ENCODE measurements at places on chromosomes 7 and 10.

DNA sequence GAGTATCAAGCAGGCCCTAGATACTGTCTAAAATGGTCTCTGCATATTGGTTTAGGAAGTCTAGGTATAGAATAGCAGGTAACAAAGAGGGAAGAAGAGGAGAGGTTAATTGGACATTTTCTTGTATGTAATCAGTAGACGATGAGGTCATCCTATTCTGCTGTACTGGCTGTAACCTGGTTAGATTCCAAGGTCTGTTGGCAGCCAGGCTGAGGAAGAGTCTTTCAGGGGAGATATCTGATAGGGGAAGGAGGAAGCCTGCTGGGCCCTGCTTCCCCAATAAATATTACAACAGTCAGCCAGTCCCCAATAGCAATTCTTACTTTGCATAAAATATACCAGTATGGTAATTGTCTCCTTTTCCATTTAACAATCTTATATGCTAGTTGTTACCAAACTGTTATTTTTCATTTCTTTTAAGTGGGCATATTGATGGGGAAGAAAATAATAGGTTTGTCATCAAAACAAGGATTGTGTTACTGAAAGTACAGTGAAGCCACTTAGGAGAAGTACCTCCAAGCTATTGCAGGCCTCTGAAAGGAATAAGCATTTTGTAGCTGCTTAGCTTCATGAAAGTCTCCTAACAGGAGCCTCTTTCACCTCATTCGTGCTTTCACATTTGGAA lies 186.4 kb downstream of the LRRC4 start:
- DNase-seq: no peak

- no peak for DNase-seq
Measured at GRCh38 chr10:72695496-72695895, 3.6 kb downstream of the MCU start.

- no peak for DNase-seq
Measured at GRCh38 chr10:118994321-118994720, 35.2 kb upstream of the NANOS1 start.

DNA sequence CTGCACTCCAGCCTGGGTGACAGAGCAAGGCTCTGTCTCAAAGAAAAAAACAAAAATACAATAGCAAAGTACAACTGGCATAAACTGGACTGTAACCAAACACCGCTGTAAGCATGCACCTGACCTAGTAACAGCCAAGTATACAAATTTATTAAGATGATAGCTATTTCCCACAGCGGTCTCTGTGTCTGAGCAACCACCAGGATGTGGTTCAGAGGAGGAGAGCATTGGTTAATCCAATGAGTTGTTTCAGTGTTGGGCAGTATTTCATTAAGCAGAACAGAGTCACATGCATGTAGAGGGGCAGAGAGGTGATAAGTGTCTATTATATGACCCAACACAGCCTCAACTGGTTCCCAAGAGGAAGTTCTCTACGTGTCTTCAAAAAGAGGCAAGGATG lies 4.0 kb downstream of the SLC16A12 start:
- DNase-seq: no peak

- DNase-seq: no peak
Measured at GRCh38 chr7:33108554-33109004, 625 bp downstream of the RP9 start.

DNA sequence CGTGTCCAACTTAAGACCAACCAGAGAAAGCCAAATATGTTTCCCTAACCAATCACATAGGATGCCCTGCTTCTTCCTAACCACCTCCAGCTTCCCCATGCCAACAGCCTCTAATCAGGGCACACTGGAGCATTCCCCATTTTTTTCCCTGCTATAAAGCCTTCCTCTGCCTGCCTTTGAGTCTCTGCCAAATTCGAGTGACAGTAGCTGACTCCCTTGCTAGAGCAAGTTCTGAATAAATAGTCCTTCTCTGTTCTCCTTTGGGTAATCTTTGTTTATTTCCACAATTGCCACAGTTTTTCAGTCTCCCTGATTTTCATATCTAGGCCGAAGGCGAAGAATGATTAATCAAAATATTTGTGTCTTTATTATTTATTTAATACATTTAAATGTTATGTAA lies 96.7 kb downstream of the ANLN start:
- DNase-seq: no peak

DNA sequence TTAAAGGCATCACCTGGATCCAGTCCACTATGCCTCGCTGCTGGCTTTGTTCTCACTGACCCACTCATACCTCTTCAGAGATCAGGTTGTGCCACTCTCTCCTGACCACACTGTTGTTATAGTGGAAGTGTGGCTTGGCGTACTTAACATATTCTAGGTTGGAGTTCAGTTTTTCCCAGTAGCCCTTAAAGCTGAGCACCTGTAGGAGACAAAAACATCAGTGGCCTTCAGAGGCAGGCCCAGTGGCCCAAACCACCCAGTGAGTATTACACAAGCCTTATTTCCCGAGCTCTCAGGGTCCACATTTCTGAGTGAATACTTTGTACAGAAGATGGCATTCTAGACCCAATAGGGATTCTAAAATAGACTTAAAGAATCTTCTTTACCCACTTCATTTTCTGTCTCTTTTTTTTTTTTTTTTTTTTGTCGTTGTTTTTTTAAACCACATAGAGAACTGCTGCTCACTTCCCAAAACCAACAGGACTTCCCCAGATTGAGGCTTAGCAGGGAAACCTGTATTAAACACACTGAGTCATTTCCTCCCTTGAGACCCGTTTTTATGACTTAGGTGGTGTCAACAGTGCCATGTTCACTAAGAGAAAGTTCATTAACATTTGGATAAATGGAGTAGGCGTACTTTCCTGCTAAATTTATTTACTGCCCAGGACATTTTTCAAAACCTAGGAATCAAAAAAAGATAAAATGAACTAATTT lies 85.8 kb downstream of the GSAP start:
- DNase-seq: no peak

DNA sequence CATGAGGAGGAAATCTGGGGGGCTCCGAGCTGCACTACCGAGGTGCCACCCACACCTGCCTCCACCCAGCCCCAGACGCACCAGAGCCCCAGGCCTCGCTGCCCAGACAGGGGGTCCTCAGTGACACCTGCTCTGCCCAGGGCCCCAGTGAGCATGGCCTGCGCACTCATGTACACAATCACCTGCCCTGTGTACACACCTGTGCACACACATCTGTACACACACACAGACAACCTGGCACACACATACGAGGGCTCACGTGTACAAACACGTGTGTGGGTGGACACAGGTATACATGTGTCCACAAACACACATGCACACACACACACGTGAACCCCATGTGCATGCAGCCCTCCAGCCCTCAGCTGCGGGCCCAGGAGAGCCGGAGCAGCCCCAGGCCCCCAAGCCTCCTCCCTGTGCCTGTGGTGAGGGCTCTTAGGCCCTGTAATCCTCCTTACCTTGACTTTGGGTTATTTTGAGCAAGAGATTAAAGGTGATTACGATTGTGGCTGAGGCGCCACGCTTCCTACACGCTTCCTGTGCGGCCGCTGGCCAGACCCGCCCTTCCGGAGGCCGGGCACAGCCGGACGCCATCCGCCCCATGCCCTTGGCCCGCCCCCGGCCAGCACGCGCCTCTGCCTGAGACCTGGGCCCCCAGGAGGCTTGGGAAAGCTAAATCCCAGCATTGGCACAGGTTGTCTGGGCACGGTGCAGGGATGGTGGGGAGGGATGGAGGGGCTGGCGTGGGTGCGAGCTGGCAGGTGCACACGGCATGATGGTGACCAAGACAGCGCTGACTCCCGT lies 71.9 kb downstream of the ELFN1 start:
- DNase-seq: no peak

GRCh38 chr10:87661861-87662785 lies 2.4 kb downstream of the PAPSS2 start:
- no peak for DNase-seq

DNA sequence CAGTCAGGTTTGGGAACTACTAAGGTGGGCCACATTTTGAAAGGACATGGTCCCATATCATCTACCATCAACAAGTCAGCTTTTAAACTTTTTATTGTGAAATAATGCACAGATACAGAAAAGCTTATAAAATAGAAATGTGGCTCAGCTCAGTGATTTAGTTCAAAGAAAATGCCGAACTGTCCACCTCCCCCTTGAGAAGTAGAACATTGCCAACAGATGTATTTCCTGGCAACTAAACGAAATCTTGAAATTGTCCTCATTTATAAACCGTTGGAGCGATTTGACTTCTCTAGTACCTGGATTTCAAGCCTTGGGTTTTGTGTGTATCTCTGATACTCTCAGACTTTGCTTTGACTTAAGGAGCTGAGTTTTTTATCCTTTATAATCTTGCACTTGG lies 32.7 kb upstream of the SMNDC1 start:
- no peak for DNase-seq

DNA sequence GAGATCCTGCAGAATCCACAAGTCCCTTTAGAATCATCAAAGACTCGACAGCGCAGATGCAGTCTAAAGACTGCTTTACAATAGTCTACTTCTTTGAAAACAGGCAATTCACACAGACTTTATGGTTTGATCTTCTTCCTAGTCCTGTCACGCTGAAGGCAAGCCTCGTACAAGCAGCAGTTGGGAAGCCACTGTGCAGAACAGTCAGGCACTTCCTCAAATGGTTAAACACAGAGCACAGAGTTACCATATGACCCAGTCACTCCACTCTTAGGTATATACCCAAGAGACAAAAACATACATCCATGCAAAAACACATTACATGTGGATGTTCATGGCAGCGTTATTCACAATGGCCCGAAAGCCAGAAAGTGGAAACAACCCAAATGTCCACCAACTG lies 41.4 kb downstream of the LRRC20 start:
- DNase-seq: no peak

- no peak for DNase-seq
Measured at GRCh38 chr7:142471820-142472219, 214.0 kb upstream of the PRSS58 start.

- DNase-seq: no peak
Measured at GRCh38 chr7:10245406-10245805, 728.3 kb upstream of the PHF14 start.

DNA sequence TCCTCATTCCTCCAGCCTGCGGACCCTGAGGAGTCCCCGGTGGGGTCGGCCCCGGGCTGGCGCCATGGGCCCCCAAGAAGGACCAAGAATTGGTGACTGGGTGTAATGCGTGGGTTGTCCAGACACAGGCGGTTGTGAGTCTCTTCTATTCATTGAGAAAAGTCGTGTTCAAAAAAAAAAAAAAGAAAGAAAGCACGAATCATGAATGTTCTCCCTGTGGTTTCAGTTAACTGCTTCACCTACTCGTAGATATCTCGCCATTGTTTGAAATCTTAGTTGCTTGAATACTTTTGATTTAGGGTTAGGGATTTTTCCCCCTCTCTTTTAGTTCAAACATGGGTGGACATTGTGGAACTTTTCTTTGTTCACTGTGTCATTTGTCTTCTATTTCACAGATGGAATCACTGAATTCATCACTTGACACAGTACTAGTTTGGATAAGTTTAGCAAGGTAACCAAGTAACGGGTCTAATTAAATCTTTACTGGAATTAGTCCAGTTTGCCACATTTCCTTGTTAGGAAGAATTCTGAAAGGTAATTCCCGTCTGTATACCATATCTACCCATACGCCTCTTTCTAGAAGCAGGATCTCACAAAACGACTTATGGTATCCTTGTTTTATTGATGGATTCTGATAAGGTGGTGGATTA lies 775 bp downstream of the STARD3NL start:
- DNase-seq: no peak

DNA sequence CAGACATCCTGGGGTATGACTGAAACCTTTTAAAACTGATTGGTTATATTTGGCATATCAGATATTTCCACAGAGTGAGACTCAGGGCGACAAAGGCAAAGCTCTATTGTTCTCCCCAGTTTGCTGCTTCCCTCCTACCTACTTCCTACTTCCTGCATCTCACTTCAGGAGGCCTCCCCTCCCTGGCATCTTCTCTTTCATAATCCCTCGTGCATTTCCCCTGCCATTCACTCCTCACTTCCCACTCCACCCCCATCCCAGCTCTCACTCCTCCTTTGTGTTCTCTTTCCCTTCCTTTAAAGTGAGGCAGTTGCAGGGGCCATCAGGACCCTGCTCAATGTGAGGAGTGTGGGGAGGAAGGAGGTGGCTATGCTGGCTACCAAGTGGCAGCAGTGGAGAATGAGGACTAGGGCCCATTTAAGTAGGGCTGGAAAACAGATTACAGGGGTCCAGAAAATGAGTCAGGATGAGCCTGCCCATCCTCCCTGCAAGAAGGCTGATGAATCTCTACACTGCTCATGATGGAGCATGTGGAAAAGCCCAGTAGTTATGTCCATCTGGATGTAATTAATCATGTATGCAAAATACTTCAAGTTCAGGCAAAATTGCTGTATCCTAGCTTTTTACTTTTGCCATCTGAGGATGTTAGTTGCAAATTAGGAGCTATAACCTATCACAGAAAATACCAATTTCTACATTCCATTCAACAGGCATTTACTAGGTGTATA lies 311.8 kb upstream of the IMMP2L start:
- DNase-seq: no peak

- peak; percentile 84 for DNase-seq
Measured at GRCh38 chr7:137846827-137847567, at the start of gene DGKI. TSS of gene DGKI (minus strand) at chr7:137846974.

- no peak for DNase-seq
Measured at GRCh38 chr7:148041156-148041555, 549.4 kb upstream of the C7orf33 start.

GRCh38 chr10:3976171-3976570 lies 191.2 kb upstream of the KLF6 start:
- no peak for DNase-seq

DNA sequence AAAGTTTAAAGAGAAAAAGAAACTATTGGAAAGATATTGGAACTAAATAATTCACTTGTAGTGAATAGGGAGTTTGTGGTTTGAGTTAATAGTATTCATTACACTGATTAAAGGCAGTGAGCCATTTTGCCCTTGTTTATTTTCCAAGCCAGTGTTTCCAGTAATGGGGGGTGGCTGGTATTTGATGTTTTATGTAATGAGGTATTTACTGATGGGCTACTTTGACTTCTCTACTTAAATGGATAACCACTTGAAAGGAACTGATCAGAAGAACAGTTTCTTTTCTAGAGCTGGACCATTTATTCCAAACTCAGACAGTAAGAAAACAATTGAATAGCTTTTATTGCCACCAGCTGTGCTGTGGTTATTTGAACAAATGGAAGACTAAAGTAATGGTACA lies 227.0 kb upstream of the HDAC9 start:
- DNase-seq: no peak

DNA sequence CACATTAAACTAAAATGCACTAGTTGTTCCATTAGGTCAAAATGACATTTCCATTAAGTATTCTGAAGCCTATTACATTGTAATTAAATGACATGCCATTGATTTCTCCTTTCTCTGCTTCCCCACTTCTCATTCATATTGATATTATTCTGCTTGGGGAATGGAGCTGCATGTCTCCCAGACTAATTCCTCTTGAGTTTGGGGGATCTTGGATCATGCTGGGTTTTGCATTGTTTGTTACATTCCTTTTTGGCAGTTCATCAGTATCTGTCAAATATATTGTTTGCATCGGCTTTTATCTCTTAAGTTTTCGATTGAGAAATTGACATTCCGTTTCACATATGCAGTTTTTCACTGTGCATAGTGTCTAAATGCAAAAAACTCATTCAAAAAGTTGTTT lies 65.1 kb upstream of the CYP26C1 start:
- no peak for DNase-seq

All from NCI-H1417 (cell line).